ENCODE measurements at places on chromosomes 3 and 15.

GRCh38 chr3:184218814-184219213 lies 10.6 kb upstream of the VWA5B2 start:
- no peak for DNase-seq

DNA sequence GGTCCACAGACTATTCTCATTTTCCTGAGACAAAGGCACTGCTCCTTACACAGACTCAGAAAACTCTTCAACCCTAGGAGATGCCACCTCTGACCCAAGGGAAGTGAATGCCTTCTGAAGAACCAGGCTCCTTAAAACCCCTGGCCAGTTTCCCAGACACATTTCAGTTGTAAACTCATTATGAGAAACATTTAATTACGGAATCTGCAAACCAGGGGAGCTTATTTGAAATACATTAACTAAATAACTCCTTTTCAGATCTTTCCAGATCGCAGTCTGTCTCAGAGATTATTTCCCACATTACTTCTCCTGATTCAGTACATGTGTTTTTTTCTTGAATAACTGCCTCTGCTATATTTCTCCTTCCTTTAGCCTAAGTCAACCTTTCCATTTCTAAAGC lies 17.6 kb downstream of the MYO5A start:
- DNase-seq: no peak

GRCh38 chr3:100043271-100043670 lies 71.0 kb downstream of the FILIP1L start:
- DNase-seq: no peak

GRCh38 chr3:66907136-66907535 lies 91.0 kb upstream of the KBTBD8 start:
- DNase-seq: no peak

DNA sequence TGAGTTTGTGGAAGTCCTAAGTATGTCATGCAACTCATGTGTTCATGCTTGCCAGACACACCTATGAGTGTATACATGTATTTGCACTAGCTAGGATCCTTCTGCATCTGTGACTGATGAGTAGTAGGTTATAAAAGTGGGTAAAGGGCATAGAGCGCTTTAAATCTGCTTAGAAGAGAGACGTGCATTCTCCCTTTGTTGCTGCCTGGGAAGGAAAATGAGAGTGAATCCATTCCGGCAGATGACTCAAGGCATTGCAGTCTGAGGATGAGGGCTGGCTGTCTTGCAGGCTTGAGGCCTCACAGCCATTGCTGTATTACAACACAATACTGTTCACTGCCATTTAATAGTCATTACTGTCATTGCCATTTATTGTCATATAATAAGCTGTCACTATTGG lies 120.8 kb upstream of the UMPS start:
- DNase-seq: no peak

- DNase-seq: no peak
These were observed 2.4 kb downstream of the GNL3 start for GRCh38 chr3:52688266-52688665.

- no peak for DNase-seq
These were observed 11.8 kb upstream of the SGO1 start for GRCh38 chr3:20197775-20198174.

DNA sequence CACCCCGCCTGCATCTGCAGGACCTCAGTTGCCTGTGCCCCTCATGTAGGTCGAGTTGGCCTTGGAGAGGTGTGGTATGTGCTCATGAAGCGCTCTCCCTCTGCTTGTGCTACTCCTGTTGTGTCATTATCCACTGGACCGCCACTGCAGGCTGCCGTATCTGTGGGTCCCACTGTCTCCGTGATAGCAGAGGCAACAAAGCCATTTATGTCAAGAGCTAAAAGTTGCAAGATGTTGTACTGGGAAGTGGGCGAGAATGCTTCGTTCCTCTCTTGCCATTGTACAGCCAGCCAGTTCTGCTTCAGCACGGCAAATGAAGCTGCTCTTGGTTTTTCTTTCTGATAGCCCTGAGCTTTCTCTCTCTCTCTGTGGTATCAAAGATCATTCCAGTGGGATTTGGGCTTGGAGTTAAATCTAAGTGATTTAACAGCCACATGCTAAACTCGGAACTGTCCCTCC lies 89.0 kb downstream of the TMEM212 start:
- no peak for DNase-seq

GRCh38 chr15:50259276-50259675 lies 6.2 kb downstream of the HDC start:
- DNase-seq: no peak

DNA sequence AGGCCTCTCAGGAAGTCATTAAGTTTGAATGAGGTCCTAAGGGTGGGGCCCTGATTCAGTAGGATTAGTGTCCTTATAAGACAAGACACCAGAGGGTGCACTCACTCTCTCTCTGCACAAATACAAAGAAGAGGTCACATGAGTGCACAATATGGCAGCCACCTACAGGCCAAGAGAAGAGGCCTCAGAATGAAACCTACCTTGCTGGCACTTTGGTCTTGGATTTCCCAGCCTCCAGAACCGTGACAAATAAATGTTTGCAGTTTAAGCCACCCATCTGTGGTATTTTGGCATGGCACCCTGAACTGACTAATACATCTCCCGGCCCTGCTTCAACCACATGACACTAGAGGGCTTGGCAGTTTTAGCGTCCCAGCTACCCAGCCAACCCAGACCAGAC lies 73.9 kb upstream of the CHRNB4 start:
- no peak for DNase-seq

GRCh38 chr3:180123928-180124327 lies 87.2 kb upstream of the PEX5L start:
- no peak for DNase-seq

- no peak for DNase-seq
These were observed 3.6 kb upstream of the ATOSA start for GRCh38 chr15:52682781-52683180.

DNA sequence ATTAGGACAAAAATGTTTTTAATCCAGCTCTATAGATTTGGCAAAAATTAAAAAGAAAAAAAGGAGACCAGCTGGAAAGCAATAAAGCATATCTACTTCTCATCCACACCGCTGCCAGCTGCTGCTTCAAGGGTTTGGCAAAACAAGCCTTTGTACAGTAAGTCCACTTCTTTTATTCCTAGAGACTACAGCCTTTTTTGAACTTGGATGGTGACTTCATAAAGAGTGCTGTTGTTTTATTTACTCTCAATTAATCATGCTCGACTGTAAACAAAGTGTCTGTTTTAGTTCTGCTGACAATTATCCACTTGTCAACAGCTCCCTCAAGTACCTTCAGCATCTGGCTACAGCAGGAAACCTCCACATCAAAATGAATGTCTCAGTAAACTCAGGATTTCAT lies 12.3 kb upstream of the FOXB1 start:
- no peak for DNase-seq

DNA sequence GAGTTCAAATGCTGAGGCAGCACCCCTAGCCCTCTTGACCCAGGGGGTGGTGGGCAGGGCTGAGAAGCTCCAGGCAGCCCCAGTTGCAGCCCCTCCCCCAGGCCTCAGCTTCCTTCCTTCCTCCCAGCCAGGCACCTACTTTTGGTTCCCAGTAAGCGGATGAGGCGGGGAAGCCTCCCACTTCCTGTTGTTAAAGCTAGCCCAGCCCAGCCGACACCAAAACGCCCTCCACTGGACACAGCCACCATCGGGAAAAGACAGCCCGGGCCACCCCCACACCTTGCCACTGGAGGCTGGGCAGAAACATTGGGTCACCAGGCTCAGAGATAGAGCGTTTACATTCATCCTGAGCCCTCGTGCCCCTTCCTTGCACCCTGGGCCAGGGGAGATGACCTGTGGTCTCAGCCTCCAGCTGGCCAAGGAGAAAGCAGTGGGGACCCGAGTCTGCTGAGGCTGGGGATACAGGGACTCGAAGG lies 3.5 kb downstream of the DUSP7 start:
- peak; percentile 18 for DNase-seq

- no peak for DNase-seq
These were observed 12.5 kb downstream of the MAP6D1 start for GRCh38 chr3:183812761-183813445.

DNA sequence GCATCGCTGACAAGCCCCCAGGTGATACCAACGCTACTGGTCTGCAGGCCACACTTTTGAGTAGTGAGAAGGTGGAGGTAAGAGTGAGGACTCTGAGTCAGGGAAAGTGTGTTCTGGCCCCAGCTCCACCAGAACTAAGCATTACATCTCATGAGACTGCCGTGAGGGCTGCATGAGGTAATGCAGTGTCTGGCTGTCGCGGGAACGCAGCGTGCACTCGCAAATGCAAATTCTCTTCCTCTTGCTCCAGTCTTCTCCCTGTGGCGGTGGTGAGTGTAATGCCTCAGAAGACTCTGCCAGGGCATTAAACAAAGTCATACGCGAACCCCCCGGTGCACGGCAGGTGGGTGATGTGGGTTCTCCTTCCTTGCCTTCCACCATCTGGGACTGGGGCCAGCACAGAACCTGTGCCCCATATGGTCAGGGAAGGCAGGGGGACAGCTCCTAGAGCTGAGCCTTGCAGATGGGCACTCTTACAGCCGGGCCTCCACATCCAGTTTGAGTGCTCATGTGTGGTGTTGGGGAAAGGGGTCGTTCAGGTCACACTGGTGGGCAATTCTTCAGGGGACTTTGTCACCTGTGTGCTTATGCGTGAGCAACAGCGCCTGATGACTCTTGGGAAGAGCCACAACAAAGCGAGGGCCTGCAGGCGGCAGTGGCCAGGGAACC lies 175.8 kb downstream of the XXYLT1 start:
- DNase-seq: no peak

- no peak for DNase-seq
These were observed 650.9 kb upstream of the SEMA6D start for GRCh38 chr15:47066392-47066791.

DNA sequence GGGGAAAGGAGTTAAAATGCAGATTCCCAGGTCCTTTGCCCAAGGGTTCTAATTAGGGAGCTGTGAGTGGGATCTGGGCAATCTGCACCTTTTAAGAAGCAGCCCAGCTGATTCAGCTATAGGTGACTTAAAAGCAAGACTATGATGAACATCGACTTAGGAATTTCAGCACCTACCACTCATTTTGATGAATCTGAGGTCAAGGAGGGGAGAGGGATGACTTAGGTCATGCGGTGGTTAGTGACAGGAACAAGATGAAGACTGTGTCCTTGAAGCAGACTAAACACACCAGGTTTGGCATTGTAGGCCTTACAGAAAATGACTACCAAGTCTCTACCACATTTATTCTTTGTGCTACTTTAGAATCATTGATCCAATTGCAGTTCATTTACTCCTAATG lies 196.3 kb downstream of the DTWD1 start:
- no peak for DNase-seq

- DNase-seq: no peak
These were observed 27.6 kb upstream of the XYLB start for GRCh38 chr3:38318766-38319671.

- no peak for DNase-seq
These were observed 164.6 kb upstream of the HES1 start for GRCh38 chr3:193971261-193971751.

DNA sequence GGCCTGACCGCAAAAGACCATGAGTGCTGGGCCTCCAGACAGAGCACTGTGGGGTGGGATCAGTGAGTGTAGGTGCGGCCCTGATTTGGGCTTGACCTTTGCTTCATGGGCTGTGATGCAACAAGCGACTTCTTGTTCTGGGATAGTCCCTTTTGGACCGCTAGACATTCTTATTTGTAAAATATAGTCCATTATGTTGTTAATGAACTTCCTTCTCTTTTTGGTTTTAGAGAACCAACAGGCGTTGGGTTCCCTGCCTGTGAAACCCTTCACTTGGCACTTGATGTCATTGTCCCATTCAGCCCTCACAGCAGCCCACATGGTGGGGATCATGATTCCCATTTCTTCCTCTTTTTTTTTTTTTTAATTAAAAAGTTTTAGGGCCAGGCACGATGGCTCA lies 15.8 kb upstream of the TRH start:
- DNase-seq: no peak

DNA sequence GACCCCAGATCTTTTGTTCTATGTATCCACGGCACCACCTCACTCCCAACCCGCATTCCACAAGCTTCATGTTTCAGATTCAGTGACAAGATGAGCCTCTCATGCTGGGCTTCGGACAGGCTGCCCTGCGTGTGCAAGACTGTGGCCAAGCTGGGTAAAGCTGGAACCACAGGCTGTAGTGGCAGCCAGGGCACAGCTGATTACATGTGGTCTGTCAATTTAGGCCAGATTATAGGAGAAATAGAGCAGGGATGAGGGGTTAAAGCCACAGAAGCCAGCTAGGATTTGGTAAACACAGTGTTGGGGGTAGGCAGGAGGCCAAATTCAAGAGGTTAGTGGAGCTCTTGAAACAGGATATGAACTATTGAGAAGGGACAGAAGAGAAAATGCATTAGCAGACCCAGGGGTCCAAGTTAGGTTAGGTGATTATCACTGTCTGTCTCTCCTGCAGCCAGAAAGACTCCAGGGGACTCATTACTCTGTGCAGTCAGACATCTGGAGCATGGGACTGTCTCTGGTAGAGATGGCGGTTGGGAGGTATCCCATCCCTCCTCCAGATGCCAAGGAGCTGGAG lies 12.9 kb downstream of the SNAPC5 start:
- no peak for DNase-seq

DNA sequence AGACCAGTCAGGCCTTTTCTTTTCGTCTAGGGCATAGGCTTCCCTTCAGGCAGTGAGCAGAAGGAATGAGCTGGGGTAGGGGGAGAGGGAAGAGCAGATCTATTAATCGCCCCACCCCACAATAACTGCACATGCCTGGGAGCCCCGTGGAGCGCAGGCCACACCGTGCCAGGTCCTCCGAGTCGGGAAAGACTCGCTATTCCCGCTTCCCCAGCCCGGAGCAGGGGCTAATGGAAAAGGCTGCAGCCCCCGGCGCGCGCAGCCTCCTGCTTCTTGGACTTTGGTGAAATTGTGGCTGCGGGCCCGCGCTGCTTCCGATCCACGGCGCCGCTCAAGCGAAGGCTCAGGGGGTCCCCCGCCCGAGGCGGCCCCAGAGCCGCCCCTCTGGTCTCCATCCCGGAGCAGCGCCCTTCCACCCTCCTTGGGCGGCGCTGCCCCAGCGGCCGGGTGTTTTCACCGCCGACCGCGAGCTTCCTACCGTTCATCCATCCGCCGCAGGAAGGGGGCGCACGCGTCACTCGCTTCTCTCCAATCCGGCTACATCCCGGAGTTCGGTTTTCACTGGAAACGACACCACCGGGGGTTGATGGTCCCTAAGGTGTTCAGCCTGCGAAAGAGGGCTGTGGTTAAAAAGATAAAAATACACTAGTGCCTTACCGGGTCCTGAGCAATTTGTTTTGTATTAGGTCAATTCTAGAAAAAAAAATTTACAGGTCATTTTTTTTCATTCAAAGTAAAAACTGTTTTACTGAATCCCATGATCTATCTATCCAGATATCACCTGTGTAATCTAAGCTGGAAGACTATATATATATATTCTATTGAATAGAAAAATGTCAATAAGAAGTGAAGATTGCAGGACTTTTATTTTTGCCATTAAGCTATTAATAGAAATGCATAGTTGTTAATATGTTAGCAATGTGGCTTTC lies 4.4 kb upstream of the SYNM start:
- DNase-seq: peak; percentile 14
